ENCODE measurements at places on chromosomes 3 and 15.

DNA sequence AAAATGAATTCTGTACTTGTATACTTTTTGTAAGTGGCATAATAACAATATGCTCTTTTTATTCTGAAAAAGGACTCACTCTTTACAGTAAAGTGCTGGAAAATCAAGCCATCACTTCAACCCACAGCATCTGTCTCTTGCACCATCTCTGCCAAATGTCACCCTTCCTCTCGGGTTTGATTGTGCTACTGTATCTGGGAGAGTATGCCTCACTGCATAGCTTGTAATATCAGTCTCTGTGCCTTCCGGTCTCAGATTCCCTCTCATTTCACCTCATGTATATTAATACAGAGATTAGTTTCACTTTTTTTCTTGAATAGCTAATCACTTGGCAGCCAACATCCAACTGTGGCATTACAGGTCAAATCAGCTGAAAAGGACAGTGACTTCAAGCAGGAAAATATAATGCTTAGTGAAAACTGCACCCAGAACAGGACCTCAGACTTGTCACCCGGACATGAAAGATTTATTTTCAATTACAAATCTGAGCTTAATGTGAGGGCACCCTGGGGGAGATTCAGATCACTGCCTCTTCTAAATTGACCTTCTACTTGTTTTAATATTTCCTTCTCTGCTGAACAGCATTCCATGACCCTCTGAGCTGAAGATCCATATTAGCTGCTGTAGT lies 605.8 kb upstream of the NAALADL2 start:
- DNase-seq, result no peak

- DNase-seq, result no peak
Measured at GRCh38 chr3:161890147-161890625, 393.6 kb downstream of the OTOL1 start.

DNA sequence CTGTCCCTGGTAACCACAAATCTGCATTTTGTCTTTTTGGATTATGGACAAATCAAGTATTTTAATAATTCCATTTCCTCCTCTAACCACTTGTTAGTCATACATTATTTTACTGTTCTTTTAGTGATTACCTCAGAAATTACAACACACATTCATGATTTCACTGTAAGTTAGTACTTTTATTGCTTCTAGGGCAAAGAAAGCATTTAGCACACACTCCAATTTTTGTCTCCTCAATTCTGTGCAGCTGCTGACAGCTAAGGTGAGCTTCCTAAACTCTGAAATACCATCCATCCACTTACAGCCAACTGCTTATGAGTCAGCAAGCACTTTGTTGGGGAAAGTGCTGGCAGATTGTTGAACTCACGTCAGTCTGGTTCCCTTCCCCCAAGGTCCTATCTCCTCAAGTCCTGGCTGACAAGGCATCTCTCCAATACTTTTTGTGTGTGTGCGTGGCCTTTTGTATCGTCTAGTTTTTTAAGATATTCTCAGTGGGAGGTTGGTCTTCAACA lies 49.4 kb upstream of the TNFAIP8L3 start:
- no peak for DNase-seq

DNA sequence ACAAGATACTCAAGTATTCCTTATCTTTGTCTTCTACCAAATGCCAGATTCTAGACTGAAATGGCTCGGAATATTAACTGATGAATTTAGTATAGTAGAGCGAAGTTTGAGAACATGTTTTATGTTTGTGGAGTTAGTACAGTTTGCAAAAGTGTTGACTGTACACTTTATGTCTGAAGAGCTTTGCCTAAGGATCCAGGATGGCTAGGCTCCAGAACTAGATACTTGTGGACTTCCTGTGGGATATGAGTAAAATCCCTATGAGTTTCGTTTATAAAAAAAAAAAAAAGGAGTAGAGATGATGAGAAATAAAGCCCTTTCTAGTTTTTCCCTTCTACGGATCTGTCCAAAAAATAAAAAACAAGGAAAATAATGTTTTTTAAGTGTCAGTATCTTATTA lies 96.7 kb downstream of the TP63 start:
- no peak for DNase-seq

DNA sequence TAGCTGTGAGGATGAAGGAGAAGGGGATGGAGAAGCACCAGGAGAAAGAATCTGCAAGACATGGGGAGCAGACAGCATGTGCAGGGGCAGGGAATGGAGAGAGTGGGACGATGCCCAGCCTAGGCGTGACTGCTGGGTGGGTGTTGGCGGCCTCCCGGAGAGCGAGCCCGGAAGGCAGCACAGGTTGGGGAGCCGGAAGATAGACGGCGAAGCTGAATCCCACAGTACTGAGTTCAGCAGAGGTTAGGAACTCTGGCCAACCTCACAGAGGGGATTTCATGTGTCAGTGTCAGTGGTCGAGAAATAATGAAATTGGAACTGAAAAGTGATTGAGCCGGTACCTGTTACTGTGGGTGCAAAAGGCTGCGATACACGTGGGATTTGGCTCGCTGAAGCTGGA lies 55.2 kb downstream of the PXYLP1 start:
- DNase-seq, result no peak

DNA sequence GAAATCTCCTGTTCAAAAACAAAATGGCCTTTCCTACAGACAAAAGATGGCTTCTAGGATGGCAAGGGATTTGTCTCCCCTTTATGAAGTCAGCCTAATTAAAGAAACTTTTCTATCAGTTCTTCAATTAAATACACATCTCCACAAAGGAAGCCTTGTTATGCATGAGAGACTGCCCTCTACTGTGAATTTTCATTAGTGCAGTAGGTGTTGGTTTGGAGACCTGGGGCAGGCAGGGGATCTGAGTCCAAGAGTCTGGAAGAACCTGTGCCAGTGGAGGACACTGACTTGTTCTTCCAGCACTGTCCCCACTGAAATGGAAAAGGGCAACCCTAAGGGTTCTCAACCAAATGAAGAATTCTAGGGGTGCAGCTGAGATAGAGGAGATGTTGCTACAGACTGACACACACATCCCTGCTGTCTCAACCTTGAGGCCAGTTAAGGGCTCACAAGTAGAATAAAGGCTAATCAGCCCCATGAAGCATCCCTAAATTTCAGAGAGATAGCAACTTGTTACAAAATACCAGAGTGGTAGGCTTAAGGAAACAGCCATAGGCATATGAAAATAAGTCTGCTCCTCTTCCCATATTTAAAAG lies 174.0 kb upstream of the PRICKLE2 start:
- peak; percentile 1 for DNase-seq

DNA sequence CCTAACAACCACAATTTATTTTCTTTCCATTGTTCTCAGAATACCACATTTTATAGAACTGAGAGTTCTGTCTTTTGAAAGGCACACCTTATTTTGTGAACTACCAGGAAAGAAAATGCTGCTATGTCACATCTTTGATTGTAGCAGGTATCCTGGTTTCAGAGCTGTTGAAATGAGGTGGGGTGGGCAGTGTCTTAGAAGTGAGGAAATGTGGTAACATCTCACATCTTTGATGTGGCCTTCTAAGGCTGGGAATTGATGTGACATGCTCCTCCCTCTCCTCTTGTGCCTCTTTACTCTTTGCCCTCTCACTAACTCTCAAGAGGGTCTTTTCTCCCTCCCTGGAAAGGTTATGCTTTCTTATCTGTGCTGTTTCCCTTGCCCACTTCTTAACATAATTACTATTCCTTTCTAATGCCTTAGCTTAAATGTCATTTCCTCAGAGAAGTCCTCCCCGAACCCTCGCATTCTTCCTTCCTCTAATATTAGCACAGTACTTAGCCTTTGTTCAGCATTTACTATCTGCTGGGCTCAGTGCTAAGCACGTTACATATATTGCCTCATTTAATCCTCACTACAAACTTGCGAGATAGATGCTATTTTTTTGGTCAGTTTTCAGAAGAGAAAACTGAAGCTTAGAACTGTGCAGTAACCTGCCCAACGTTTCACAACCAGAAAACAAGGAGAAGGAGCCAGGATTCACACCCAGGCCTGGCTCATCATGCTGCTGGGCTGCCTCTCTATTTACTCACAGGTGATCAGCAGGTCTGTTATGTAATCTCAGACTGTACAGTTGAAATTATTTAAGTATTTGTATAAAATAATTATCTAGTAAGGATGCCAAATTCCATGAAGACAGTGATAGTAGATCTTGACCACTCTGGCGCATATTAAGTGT lies 24.0 kb upstream of the SPTSSB start:
- DNase-seq, result no peak

- no peak for DNase-seq
Measured at GRCh38 chr3:29281344-29282241, 722 bp downstream of the RBMS3 start.

GRCh38 chr15:85551221-85551832 lies 170.9 kb downstream of the AKAP13 start:
- DNase-seq, result no peak

DNA sequence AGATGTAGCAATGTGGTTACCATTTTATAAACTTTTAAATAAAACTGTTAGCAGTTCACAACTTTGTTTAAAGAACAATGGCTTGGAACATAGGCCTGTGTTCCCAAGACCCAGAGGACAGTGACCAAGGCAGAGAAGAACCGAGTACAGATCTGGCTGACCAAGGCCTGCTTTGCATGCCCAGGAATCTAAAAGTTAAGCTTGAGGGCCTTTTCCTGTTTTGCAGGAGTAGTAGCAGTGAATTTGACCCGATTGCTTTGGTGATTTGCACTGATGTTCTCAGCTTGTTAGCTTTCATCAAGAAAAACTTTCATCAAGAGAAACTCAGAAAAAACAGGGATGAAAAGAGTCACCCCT lies 9.9 kb downstream of the FILIP1L start:
- no peak for DNase-seq

- DNase-seq, result no peak
Measured at GRCh38 chr15:89904519-89904918, 8.2 kb downstream of the ARPIN start.
